ENCODE measurements at places on chromosomes 2 and 18. TPM values are rescaled to one million over a fixed set of nuclear protein-coding genes. Genes with fewer than 3 reads are reported as not detected.

DNA sequence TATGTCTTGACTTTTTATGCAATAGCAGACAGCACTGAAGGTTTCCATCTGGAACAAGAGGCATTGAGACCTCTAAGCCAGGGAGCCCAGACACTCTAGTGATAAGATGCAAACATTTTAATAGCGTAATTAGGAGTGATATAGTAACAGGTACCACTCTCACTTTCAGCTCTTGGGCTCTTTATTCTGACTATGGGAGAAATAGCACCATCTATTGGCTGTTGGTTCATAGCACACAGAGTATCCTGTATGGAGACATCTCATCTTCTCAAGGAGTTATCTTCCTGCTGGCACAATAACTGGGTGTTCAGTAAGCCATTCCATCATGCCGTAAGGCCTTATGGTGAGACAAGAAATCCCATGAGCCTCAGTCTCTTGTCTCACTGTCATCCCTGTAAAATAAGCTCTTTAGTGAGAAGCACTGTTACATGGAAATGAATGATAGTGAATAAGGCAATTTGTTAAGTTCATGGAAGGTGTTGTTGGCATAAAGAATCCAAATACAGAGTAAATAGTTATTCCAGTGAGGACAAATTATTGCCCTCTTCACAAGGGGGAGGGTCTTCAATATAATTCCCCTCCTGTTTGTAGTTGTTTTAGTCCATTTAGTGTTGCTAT is 48.3 kb downstream of the THUMPD2 start:
- no peak for DNase-seq

- DNase-seq = no peak
Observed at GRCh38 chr2:72094701-72095100, 53.0 kb downstream of the CYP26B1 start.

GRCh38 chr2:236688563-236689392 is 119.2 kb downstream of the ACKR3 start:
- no peak for DNase-seq

- DNase-seq = no peak
Observed at GRCh38 chr18:70420146-70420898, 131.5 kb downstream of the SOCS6 start.

CFAP65 gene
- total RNA-seq = not detected

DNA sequence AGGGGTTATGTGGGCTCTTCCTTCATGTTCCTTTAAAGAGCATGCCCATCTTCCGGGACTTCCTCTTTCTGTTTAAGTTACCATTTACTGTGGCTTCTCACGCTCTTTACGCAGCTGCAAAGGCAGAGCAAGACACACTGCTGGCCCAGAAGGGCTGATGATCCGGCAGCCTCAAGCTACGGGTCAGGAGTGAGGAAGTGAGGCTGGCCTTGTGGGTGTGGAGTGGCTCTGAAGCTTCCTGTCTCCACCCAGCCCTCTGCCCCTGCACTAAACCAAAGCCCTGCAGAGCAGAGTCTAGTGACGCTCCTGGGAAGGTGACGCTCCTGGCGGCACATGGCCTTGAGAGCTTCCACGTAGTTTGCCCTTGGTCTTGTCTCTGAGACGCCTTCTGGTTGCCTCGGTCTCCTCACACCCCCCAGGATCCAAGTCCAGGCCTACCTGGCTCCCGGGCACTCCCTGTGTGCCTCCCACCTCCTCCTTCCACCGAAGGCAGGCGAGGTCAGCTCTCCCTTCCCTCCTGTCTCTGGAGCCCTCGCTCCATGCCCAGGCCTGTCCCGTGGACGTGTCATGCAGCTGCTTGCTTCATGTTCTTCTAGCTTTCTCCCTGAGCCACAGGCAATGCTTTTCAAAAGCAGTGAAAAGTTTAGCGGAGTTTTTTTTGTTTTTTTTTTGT is 50.3 kb downstream of the ARL4C start:
- peak; percentile 89 for DNase-seq

- DNase-seq = peak; percentile 28
Observed at GRCh38 chr2:19358242-19359020, at the start of gene OSR1. Gene OSR1 (minus strand): TSS chr2:19358623. CDS start chr2:19353805, 4,818 bp downstream.

HRH4 gene
- 0.43 TPM for total RNA-seq

DNA sequence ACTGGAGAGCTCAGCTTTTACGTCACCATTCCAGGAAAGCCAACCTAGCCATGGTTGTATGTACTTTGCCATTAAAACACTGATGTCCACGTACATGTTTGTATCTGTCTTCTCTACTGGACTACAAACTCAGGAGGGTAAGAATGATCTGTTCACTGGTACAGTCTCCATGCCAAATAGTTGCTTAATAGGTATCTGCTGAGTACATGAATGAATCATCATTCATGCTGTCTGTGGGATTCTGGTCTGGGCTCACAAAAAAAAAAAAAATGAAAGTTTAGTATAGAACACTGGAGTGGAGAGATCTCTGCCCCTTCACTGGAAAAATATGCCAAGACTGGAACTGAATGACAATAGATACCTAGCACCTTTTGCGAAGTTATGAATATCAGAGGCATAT is 102.6 kb upstream of the ITGA4 start:
- no peak for DNase-seq

- peak; percentile 42 for DNase-seq
Observed at GRCh38 chr2:96580771-96581170, 44.2 kb downstream of the ARID5A start.

DNA sequence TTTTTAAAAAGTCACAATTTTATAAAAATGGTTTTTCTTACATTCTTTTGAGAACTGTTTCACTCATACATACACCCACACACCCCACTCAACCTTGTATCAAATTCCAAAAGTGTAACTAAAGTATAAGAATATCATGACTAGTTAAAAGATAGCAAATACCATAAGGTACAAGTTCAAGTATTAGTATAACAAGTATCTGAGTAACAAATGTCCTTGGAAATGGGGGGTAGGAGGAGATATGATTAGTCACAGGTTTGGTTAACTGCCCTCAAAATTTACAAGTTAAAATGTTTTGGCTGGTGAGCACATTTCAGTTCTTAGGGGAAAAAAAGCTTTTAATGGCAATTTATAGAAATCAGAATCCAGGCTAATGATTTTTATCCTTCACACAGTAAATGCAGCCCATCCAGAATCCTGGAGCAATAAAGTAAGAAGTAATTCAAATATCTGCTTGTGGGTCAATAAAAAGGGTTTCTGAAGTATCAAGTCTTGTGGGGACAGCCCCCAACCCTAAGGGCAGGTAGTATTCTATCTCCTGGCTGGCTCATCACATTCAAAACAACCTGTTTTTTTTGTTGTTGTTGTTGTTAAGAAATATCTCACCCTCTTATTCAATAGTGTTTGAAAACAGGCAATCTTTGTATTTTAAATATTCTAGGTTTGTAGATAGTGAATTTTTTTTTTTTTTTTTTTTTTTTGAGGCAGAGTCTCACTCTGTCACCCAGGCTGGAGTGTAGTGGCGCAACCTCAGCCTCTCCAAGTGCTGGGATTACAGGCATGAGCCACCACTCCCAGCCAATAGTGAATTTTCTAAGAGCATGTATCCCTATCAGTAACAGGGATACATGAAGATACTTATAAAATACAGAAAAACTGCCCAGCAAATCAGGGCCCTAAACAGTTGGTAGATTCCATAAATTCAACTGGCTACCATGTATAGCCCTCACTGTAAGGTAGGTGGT is 14.5 kb downstream of the IAH1 start:
- no peak for DNase-seq

- DNase-seq = no peak
Observed at GRCh38 chr2:79171348-79171958, 11.9 kb upstream of the REG3A start.

- DNase-seq = no peak
Observed at GRCh38 chr2:138763971-138764370, 16.2 kb downstream of the NXPH2 start.

GRCh38 chr2:85950743-85951142 is 62.0 kb upstream of the ST3GAL5 start:
- no peak for DNase-seq

DNA sequence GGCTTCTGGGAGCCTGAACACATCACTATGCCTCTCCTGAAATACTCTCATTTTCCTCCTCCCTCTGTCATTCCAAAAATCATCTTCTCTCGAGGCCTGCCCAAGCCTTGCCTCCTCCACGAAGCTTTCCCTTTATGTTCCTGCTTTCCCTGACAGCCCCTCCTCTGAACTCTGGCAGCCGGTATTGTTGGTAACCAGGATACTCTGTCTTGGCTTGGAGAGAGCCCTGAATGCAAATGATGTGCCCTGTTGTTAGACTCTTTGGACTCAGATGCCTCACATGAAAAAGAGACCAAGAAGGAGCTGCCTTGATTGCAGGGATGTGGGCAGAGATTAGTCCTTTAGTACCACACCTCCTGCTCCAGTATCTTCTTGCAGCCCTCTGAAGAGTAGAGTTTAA is 138.5 kb upstream of the DLX2 start:
- no peak for DNase-seq

E2F6 gene
- total RNA-seq = 9.9 TPM

- no peak for DNase-seq
Observed at GRCh38 chr2:68854476-68854875, 16.7 kb downstream of the BMP10 start.

- DNase-seq = no peak
Observed at GRCh38 chr18:8741117-8741516, 35.8 kb downstream of the MTCL1 start.

DNA sequence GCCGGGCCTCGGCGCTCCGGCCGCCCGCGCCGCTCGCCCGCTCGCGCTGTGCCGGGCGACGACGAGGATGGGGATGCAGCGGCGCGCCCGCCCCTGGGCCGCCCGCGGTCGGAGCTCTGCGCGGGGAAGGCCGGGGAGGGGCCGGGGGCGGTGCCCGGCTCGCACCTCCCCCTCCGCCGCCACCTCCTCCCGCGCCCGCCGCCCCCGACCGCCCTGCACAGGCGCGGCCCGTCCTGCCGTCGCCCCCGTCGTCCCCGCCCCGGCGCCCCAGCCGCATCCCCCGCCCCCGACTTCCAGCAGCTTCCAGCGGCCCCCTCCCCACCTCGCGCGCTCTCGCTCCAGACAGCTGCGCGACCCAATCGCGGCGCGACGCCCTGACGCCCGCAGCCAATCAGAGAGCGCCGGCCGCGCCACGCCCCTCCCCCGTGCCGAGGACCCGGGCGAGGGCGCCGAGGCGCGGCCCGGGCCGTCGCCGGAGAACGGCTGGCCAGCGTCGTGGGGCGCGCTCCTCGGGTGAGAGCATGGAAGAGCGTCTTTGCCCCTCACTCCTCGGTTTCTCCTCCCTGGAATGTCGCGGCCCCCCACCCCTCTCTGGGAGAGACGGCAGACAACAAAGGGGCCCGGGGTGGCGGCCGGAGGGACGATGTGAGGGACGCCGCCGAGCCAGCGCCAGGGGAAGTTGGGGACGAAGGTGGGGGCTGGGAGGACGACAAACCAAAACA is at the start of gene MBOAT2:
Gene MBOAT2 (minus strand): TSS at position 69 of the 722 bp plus-strand sequence. CDS start 70 bp downstream, outside the sequence.
- peak; percentile 84 for DNase-seq

DNA sequence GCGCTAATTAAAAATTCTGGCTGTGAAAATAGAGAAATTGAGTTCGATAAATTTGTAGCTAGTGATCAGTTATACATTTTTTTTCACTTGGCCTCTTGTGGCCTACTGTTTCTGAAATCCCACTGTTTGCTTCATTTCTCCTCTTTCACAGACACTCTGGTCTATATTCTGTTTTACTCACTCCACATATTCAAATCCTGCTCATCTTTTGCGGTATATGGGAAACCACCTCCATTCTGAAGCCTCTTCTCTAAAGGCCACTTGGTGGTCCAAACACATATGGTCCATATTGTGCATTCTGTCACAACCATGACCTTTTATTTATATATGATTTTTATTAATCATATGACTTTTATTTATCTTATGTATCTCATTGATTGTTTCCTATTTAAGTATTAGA is 67.0 kb downstream of the MYO1B start:
- no peak for DNase-seq

- DNase-seq = no peak
Observed at GRCh38 chr2:45466053-45466452, 145.0 kb downstream of the SRBD1 start.

- DNase-seq = no peak
Observed at GRCh38 chr2:69131983-69132675, 119.2 kb downstream of the ANTXR1 start.

- DNase-seq = no peak
Observed at GRCh38 chr2:56088411-56088810, 95.4 kb upstream of the CCDC85A start.

GRCh38 chr2:207601774-207602173 is 23.4 kb downstream of the METTL21A start:
- no peak for DNase-seq

GRCh38 chr2:50865235-50865634 is 166.7 kb downstream of the NRXN1 start:
- no peak for DNase-seq

UGT1A8 gene
- not detected for total RNA-seq

DNA sequence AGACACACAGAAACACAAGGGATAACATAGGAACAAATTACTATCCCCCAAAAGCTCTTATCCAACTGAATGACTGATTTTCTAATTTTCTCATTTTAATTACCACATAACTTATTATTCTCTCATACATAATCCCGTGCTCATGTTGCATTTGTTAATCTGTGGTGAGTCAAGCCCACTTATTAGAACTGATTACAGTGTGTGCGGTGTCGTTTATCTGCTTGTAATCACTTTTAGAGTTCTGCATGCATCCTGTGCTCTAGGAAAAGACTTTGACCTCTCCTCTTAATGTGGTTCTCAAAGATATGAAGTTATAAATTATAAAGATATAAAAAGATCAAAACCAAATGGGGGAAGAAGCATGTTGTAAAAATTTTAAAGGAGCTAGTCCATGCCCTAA is 29.7 kb downstream of the CNDP1 start:
- DNase-seq = no peak

DNA sequence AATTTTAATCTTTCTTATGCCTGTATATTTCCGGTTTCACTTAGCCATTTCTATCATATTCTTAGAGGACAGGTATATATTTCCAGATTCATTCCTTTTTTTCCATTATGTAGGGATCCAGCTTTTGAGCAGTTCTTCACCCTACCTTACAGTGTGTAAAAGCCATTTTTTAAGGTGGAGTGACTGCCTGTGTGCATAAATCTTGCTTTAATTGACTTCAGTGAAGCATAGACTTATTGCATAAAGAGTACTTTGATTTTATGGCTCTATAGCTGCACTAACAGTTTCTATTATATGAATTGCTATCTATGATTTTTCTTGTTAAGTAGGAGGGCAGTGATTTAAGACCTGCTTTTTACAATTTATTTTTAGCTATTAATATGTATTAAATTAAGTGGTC is 132.6 kb downstream of the NYAP2 start:
- DNase-seq = no peak

GRCh38 chr2:26401739-26402541 is at the start of gene DRC1:
Gene DRC1 (plus strand): TSS chr2:26401920. CDS start chr2:26401990, 70 bp downstream.
- peak; percentile 48 for DNase-seq

TRIM54 gene
- total RNA-seq = not detected

PPIG gene
- total RNA-seq = 55.3 TPM

ANKRD29 gene
- not detected for total RNA-seq

POTEJ gene
- total RNA-seq = not detected

DNA sequence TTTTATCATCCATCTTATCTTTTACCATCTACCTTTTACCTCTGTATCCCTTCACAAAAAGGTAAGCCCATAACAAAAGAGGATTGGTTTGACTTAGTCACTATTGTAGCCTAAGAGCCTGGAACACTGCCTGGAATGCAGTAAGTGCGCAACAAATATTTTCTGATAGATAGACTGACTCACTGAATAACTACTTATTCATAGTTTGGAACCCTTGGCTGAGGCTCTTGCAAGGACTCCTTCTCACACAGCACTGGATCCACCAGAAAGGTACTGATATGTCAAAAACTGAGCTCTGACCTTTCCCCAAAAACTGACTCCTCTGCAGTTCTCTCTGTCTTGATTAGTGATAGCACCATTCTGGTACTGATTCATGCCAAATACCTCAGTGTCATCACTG is 426.7 kb downstream of the SETBP1 start:
- no peak for DNase-seq

GRCh38 chr2:22855761-22856184 is 529.2 kb upstream of the KLHL29 start:
- no peak for DNase-seq

- no peak for DNase-seq
Observed at GRCh38 chr18:8987241-8987640, 115.3 kb upstream of the NDUFV2 start.

Data from activated CD4-positive, alpha-beta memory T cell treated with anti-CD3 and anti-CD28 coated beads for 36 hours (primary cell).